ENCODE measurements at places on chromosomes 2 and 18.

GRCh38 chr2:56170504-56170903 lies 13.3 kb upstream of the CCDC85A start:
- no peaks in the 10 kb centered on the region for H3K36me3 ChIP-seq
- no peaks in the 10 kb centered on the region for H3K4me1 ChIP-seq
- H3K27me3 ChIP-seq: no peaks in the 10 kb centered on the region
- H3K27ac ChIP-seq: no peak overlapping the region
- no peak overlapping the region for H3K4me3 ChIP-seq

DNA sequence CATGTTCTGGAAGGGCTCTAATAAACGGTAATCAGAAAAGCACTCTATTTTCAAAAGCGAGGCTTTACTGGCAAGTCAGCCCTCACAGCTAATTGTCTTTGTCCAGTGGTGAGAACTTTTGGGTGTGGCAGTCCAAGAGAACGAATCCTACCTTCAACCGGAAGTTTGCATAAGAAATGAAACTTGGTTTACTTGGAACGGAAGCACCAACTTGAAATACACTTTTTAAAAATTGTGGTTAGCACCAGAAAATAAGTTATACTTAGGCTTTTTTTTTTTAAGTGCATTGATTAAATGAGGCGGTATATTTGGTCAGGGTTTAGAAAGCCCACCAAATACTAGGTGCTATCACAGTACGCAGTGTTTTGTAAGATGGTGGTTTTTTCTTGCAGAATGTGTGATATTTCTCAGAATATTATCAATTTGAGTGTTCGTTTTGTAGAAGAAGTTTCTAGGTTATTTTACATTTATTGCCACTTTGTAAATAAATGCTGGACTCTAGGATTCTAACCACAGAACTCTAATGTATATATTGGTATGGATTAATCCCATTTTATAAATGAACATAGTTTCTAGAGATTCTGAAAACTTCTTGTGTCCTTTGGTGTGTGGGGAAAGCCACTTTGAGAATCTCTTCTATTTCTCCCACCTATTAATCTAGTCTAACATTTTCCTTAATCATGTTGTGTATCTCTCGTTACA lies 1.2 kb downstream of the MYL12A start:
- no peak overlapping the region for H3K4me3 ChIP-seq
- no peak overlapping the region for H3K27ac ChIP-seq
- no peak for DNase-seq
- no peaks in the 10 kb centered on the region for H3K27me3 ChIP-seq

DNA sequence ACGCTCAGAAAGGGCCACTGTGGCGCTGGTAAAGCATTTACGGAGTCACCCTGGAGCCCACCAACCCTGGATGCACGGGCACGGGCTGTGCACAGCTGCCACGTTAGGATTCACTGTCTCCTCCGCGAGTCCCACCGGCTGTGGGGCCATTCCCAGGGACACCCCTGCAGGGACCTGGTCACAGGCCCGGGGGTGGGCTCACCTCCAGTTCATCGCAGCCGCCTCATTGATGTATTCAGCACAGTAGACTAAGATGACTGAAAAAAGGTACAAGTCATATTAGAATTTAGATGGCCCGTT lies 4.7 kb downstream of the TMEM18 start:
- H3K4me1 ChIP-seq: peaks cover 4% of the 10 kb centered on the region
- no peak overlapping the region for H3K4me3 ChIP-seq
- DNase-seq: no peak
- H3K27me3 ChIP-seq: no peaks in the 10 kb centered on the region
- H3K36me3 ChIP-seq: peaks cover 67% of the 10 kb centered on the region
- no peak overlapping the region for H3K27ac ChIP-seq

DNA sequence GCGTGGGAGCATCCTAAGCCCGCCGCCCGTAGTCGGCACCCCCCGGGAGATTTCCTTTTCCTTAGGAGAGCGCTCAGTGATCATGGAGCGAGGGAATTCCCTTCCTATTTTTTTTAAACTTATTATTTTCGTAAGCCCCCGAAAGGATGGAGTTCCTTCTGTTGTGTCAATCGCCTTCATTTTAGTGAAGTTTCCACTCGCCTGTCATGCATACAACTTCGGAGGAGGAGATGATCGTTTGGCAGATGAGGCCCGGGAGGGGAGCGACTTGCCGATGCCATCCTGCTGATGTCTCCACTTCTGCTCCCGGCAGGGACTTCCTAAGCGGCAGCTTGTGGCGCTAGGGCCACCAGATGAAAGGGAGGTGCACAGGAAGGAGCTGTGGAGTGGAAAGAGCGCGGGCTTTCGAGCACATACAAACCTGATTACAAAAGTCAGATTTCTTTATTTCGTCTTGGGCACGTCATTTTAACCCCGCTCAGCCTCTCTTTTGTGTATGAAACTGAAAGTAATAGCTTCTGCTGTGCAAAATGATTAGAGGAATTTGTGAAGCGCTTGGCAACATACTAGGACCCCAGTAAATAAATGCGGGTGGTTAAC lies at the start of gene ADGRF3:
TSS of gene ADGRF3 (minus strand) at position 336 of the 600 bp plus-strand sequence. CDS start 555 bp downstream, outside the sequence.
- DNase-seq: peak; percentile 35
- H3K27me3 ChIP-seq: no peaks in the 10 kb centered on the region
- peaks cover 14% of the 10 kb centered on the region for H3K4me1 ChIP-seq
- H3K36me3 ChIP-seq: no peaks in the 10 kb centered on the region

DNA sequence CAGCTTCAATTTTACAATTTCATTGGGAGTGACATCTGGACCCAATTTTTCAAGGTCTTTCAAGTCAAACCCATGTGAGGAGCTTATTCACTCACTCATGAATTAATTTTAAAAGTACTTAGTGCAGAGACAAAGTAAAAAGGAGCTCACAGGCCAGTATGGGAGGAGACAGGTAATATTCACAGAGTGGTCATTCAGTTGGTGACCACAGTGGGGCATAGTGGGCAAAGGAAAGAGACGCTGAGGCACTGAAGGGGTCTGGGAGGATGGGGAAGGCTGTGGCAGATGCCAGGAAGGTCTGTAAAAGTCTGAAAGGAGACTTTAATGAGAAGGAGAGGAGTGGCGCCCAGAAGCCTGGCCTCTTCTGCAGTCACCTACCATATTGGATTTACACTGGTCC lies 76.0 kb downstream of the CD8B2 start:
- H3K4me1 ChIP-seq: no peaks in the 10 kb centered on the region
- H3K36me3 ChIP-seq: no peaks in the 10 kb centered on the region
- no peaks in the 10 kb centered on the region for H3K27me3 ChIP-seq
- no peak for DNase-seq
- no peak overlapping the region for H3K4me3 ChIP-seq
- H3K27ac ChIP-seq: no peak overlapping the region

DNA sequence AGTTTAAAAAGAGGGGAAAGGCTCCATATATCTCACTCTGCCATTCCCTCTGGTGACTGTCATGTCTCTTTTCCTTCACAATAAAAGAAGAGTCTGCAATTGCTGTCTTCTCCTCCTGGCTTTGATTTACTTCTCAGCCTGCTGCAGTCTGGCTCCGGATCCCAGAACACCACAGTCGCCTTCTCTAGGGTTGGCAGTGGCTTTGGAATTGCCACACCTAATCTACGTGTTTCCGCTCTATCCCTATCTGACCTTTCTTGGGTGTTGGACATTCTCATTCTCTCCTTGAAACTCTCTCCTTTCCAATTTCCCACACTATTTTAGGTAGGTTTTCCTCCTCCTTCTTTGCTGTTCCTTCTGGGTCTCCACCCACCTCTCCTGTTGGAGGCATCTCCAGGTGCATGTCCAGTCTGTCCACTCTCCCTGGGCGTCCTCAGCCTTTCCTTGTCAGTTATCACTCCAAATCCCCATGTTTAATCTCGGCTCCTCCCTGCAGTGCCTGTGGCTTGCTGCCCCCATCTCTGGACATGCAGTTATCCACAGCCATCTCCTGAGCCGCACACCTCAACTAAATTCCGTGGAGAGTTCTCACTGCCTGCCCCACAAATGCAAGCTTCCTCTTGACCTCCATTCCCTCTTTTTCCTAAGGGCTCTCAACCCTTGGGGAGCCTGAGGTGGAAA lies 112.8 kb downstream of the KCTD1 start:
- H3K27ac ChIP-seq: no peak overlapping the region
- H3K27me3 ChIP-seq: no peaks in the 10 kb centered on the region
- DNase-seq: no peak
- H3K36me3 ChIP-seq: no peaks in the 10 kb centered on the region

DNA sequence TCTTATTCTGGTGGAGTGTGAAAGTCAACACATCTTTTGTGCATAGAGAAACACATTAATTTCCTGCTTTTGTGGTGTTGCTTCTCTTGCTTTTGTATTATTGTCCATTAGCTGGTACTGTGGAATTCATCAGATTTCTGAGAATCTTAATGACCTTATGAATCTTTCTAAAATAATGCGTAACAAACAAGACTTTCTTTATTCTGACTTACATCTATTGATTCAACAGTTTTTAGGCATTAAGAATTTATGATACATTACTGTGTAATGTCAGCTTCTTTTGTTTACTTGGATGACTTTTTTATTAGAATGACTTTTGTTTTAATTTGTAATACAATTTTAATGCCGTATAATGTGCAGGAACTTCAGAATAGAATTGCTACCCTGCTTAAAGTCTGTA lies 43.4 kb downstream of the RAB10 start:
- H3K27me3 ChIP-seq: no peaks in the 10 kb centered on the region
- H3K4me1 ChIP-seq: peaks cover 4% of the 10 kb centered on the region
- H3K27ac ChIP-seq: no peak overlapping the region
- DNase-seq: no peak
- no peak overlapping the region for H3K4me3 ChIP-seq

DNA sequence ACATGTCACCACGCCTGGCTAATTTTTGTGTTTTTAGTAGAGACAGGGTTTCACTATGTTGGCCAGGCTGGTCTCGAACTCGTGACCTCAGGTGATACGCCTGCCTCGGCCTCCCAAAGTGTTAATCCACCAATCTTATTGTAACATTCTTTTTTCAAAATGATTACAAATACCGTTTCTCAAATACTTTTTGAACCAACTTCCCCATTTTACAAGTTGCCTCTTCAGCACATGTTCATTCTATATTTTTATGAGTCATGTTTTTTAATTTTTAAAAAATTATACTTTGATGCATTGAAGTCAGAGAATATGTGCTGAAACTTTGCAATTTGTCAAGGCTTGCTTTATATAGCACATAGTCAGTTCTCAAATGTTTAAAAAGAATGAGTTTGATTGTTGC lies 58.2 kb downstream of the QPCT start:
- no peaks in the 10 kb centered on the region for H3K27me3 ChIP-seq
- H3K27ac ChIP-seq: no peak overlapping the region
- H3K36me3 ChIP-seq: no peaks in the 10 kb centered on the region
- no peak for DNase-seq
- no peak overlapping the region for H3K4me3 ChIP-seq

GRCh38 chr2:148726228-148726627 lies 81.7 kb downstream of the EPC2 start:
- H3K36me3 ChIP-seq: peaks cover 8% of the 10 kb centered on the region
- H3K4me1 ChIP-seq: peaks cover 2% of the 10 kb centered on the region
- H3K27ac ChIP-seq: no peak overlapping the region

GRCh38 chr2:119431976-119432850 lies 559 bp downstream of the TMEM37 start:
- H3K4me3 ChIP-seq: peak overlapping the region; percentile 72
- H3K36me3 ChIP-seq: no peaks in the 10 kb centered on the region
- no peak for DNase-seq

DNA sequence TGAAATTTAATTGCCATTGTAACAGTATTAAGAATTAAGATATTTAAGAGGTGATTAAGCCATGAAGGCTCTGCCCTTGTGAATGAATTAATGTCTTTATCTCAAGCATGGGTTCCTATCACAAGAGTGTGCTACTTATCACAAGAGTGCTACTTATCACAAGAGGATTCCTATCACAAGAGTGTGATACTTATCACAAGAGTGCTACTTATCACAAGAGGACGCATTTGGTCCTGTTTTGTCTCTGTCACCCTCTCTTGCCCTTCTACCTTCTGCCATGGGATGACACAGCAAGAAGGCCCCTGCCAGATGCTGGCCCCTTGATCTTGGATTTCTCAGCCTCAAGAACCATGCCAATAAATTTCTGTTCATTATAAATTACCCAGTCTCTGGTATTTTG lies 13.2 kb upstream of the COL5A2 start:
- H3K4me3 ChIP-seq: no peak overlapping the region
- no peaks in the 10 kb centered on the region for H3K27me3 ChIP-seq
- no peak overlapping the region for H3K27ac ChIP-seq
- peaks cover 4% of the 10 kb centered on the region for H3K4me1 ChIP-seq
- DNase-seq: no peak
- H3K36me3 ChIP-seq: no peaks in the 10 kb centered on the region

- no peaks in the 10 kb centered on the region for H3K27me3 ChIP-seq
- DNase-seq: no peak
- no peak overlapping the region for H3K27ac ChIP-seq
- no peaks in the 10 kb centered on the region for H3K36me3 ChIP-seq
Observed at GRCh38 chr2:215439404-215439803, 3.5 kb upstream of the FN1 start.

- DNase-seq: no peak
- no peak overlapping the region for H3K4me3 ChIP-seq
- H3K4me1 ChIP-seq: no peaks in the 10 kb centered on the region
- H3K27me3 ChIP-seq: no peaks in the 10 kb centered on the region
- no peak overlapping the region for H3K27ac ChIP-seq
Observed at GRCh38 chr2:235514627-235515363, 21.0 kb downstream of the AGAP1 start.

GRCh38 chr2:58834404-58834803 lies 593.3 kb upstream of the FANCL start:
- no peaks in the 10 kb centered on the region for H3K27me3 ChIP-seq
- H3K4me3 ChIP-seq: no peak overlapping the region

- H3K27ac ChIP-seq: no peak overlapping the region
- no peaks in the 10 kb centered on the region for H3K36me3 ChIP-seq
- no peaks in the 10 kb centered on the region for H3K27me3 ChIP-seq
- H3K4me1 ChIP-seq: no peaks in the 10 kb centered on the region
- DNase-seq: no peak
- no peak overlapping the region for H3K4me3 ChIP-seq
Observed at GRCh38 chr2:205785507-205786260, 103.4 kb downstream of the NRP2 start.

DNA sequence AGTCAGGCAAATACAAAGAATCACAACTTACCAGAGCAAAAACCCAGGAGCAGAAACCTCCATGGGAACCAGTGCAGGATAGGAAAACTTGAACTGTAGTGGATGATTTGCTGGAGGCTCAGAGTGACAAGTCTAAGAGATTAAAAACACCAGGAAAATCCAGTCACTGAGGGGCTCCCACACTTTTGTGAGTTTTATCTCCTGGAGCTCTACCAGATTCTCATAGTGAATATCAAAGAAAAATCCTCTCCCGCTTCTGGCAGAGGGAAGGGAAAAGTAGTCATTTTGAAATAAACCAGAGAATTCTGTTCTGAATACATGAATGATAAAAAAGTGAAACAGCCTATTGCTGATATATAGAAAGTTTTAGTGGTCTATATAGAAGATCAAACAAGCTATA lies 23.1 kb downstream of the NABP1 start:
- DNase-seq: no peak
- H3K4me3 ChIP-seq: no peak overlapping the region
- H3K4me1 ChIP-seq: no peaks in the 10 kb centered on the region

GRCh38 chr2:68744366-68744912 lies 9.8 kb downstream of the ARHGAP25 start:
- H3K27me3 ChIP-seq: no peaks in the 10 kb centered on the region
- H3K36me3 ChIP-seq: no peaks in the 10 kb centered on the region
- H3K27ac ChIP-seq: no peak overlapping the region
- no peak for DNase-seq
- H3K4me3 ChIP-seq: no peak overlapping the region
